ENCODE measurements at places on chromosomes 7 and 10.

DNA sequence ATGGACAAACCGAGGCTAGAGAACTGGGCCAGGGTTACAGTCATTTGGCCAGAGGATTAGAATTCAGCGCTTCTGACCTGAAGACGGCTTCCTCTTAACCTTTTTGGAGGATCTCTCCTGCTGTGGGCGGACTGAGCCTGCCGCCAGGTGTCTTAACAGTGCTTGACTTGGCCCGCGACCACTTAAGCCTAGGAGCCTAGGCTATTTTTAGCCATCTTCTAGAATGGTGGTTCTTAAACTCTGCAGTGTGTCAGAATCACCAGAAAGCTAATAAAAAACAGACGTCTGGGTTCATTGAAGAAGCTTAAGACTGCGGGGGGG lies 722 bp downstream of the MDH2 start:
- no peak for DNase-seq

GRCh38 chr7:36272211-36272566 lies 117.5 kb upstream of the ANLN start:
- DNase-seq = no peak

DNA sequence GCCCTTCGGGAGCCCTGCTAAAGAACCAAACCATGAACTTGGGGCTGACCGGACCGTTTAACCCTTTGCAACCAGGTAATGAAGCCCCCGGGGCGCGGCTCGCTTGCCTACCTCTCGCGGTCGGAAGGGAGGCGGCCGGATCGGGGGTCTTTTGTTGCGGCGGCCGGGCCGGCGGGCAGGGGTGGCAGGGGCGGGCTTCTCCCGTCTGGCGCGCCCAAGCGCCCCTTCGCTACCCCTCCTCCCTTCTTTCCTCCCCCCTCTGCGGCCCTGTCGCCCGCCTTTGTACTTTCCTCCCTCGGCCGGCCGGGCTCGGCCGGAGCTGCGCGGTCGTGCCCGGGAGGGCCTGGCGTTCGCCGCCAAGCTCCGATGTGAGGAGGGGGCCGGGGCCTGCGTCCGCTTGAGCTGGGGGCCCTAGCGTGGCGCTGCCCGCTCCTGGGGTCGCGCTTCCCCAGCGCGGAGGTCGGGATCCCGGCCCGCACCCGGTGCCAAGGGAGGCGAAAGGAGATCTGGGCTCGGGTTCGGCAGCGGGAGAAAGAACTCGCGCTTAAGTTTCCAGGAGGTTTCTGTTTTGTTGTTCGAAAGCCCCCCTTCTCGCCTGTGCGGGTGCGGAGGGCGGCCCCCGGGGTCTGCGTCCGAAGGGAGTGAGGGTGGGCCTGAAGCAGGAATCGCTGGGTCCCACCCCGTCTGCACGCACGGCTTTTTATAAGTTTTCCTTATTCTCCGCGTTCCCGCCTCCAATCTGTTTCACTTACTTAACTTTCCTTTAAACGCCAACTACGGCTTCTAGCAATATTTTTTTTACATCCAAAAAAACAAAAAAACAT lies 436.8 kb upstream of the GALNT17 start:
- DNase-seq = no peak

DNA sequence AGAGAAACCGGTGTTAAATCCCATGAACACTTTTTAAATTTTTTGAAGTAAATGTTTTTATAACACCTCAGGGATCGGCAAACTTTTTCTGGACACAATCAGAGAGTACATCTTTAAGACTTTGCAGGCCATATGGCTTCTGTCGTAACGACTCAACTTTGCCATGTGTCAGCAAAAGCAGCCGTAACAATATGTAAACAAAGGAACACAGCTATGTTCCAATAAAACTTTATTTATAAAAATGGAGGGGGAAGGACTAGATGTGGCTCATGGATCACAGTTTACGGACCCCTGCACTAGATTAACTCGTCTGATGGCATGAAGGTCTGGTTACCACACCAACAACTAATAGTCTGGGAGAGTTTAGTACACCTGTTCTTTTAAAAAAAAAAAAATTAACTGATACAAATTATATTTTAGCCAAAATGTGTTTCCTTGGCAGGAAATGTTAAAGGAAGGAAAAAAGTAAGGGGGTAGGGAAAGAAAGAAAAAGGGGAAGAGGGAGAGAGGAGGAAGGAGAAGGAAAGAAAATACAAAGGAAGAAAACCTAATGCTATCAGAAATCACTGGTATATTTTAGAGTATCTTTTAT lies 50.2 kb downstream of the ABI1 start:
- no peak for DNase-seq

GRCh38 chr10:91552274-91553095 lies 80.4 kb downstream of the PPP1R3C start:
- DNase-seq = no peak

- DNase-seq = no peak
Observed at GRCh38 chr10:110304394-110304779, 333 bp downstream of the SMNDC1 start.
